Activated CD8-positive, alpha-beta T cell treated with anti-CD3 and anti-CD28 coated beads for 36 hours (primary cell): ENCODE measurements at places on chromosomes 11 and 22.

DNA sequence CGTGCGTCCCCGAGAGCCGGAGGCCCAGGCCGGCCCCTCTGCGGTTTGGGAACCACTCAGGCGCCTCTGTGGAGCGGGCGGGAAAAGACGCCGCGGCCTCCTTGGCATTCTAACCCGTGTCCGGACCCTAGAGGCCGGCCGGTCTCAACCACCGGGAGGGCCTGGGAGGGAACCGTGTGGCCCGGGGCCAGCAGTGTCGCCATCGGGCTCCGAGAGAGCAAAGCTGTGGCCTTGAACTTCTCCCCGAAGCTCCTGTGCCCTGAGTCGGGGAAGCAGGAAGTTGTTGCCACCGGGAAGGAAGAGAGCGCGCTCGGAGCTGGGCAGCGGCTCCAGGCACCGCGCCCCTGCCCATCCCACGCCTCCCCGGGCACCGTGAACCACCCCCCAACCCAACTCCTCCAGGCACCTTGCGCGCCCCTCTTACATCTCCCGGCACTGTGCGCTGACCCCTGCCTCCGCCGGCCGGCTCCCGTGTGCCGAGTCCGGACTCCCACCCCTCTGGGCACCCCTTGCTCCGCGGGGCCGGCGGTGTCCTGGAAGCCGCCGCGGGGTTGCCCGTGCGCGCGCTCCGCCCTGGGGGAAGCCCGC lies 80.0 kb upstream of the PPARA start:
- DNase-seq, result peak; percentile 36

- DNase-seq, result no peak
Observed at GRCh38 chr11:91641153-91641552, 583.5 kb upstream of the FAT3 start.

GRCh38 chr11:93939084-93939760 lies 81.9 kb upstream of the HEPHL1 start:
- DNase-seq, result no peak

- no peak for DNase-seq
Observed at GRCh38 chr11:43492701-43493100, 134.0 kb downstream of the TTC17 start.

- DNase-seq, result no peak
Observed at GRCh38 chr22:36613958-36614357, 85.0 kb upstream of the EIF3D start.

GRCh38 chr11:117535850-117536411 lies 208.3 kb downstream of the CEP164 start:
- DNase-seq, result no peak

DNA sequence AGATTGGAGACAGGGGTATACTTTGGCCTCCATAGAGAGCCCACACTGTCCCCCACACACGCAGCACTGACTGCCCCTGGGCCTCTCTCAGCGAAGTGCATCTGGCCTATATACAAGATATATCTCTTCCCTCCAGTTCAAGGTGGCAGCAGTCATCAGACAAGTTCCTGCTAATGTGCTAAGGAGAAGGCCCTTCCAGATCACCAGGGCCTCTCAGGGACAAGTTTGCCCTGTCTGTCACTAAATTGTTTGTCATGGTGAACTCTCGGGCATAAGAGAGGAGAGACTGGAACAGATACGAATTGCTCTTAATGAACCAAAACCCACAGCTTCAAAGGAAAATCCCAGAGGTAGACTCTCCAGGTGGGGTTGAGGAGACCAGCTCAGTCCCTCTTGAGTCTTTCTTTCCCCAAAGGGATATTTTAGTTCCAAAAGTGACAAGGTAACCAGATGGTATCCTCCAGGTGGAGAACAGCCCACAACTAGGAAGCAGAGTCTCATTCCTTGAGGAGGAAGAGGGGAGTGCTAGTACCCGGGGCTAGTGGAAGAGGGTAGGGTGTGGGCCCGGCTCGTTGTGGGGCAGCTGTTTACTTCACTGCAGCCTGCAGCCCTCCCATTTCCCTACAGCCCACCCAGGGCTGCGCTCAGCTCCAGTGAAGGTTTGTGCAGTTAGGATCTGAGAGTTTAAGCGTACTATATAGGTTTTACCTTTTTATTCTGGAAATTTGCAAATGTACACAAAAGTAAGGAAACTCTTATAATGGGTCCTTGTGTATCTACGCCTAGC lies 2.2 kb upstream of the SLC35C1 start:
- no peak for DNase-seq

DNA sequence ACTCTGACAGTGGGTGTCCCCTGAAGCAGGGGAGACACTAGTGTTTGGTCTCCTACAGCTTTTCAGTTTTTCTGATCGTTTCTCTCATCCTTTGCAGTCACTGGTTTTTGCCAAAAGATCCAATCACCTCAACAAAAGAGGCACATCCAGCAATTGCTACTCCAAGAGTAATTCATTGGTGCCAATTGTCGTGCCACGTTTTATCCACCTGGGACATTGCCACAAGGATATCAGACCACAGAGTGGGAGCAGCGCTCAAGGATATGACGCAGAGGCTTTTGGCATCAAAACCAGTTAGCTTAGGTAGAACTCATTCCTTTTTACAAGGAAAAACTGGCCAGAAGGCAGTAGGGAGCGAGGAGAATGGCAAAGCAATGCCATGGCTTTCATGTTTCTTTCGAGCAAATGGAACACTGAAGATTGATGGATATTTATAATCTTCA lies 40.9 kb upstream of the BLID start:
- no peak for DNase-seq

DNA sequence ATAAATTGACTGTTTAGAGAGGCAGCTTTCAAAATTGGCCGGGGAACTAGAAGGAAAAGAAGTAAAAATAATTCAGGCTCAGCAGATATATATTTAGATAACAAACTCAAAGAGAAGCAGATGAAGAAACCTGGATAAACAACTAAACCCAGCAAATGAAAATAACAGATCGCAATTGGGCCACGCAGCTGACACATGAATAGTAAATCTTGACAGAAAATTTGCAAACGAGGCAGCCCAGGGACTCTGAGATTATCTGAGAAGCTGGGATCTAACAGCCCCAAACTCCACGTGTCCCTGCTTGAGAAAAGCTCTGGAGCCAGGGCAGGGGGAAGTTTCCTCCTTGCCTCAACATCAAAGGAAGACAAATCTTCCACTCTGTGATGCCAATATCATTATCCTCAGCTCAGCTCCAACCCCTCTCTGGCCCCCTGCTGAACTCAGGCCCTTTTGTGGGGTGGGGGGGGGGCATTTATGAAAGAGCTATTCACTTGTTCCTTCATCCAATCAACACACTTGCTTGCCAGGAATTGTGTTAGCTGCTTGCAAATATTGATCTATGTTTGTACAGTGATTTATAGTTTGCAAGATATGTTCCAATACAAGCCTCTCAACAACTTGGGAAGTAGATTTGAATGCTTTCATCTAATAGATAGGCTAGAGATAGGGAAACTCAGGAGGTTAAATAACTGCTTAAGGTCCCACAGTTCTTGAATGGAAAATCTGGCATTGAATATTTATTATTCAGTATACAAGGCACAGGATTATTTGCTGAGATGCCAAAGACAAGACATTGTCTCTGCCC lies 72.5 kb upstream of the C11orf87 start:
- no peak for DNase-seq

- peak; percentile 88 for DNase-seq
Observed at GRCh38 chr11:8099291-8099899, 18.4 kb downstream of the TUB start.

- DNase-seq, result no peak
Observed at GRCh38 chr11:1272531-1272930, 36.9 kb downstream of the TOLLIP start.

DNA sequence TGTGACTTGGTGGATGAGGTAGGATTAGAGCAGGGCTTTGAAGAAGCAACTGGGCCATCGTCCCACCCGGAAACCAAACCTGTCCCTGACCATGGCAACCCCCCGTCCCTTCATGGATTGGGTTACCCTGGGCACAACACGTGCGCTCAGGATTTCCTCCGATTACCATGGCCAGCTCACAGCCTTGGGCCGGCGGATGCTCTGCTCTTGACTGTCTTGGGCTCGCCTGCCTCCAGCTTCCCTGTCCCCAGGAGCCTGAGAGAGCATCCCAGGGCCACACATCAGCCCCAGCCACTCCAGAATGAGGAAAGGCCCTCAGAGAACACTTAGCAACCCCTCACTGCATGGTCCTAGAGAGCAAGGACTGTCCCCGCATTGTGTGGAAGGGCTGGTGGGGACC lies 22.8 kb downstream of the MYO7A start:
- DNase-seq, result no peak

DNA sequence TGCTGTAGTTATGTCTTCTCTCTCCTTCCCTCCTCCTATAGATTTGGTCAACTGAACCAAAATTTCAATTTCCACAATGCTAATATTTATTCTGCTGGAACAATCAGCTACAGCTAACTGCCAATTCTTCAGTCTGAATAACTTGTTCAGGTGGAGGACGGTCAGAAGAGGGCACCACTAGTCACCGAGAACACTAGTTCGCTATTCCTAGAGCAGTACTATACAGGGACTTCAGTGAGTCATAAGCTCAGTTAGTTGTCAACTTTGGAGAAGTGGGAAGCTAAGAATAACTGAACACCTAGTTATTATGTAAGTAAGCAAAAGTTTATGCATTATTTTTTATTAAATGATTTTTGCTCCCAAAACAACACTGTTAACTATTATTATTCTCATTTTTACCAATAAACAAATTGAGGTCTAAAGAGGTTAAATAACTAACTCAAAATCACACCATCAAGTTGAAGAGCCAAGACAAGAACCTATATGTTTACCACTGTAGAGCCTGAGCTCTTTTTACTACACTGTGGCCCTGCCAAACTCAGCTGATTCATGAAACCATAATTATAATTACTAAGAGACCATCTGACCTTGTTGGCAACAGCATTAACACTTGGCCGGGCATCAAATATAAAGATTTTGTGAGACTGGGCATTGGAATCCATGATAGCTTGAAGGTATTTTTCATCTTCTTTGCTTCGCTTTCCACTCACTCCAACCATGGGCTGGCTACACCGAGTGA lies 59.0 kb downstream of the CEP57 start:
- DNase-seq, result peak; percentile 44

DNA sequence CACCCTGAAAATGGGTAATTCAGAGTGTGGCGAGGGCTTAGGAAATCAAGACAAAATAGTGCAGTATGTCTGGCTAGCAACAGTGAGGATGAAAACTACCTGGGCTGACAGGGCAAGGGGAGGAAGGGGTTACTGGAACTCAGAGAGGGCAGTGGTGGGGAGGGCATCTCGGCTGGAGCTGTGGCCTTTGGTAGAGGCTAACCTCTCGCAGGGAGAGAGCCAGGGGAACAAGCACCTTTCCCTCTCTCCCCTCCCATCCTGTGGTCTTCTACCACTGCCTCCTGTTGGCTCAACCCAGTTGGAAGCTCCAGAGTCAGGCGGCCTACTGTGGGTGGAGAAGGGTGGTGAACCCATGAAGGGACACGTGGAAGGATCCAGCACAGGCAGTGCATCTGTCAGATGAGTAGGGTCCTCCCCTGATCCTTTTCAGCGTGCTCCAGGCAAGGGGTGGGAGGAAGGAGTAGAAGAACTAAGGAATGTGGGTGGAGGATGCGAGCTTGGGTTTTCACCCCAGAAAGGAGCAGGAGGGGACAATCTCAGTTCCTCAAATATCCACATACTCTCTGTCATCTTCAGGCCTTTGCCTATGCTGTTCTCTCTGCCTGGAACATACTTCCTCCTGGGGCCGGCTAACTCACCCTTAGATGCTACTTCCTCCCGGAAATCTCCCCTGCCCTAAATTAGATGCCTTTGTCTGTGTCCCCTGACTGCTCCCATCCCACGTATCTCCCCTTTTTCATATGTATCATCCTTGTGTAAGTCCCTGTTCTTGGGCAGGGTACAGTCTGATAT lies 6.2 kb upstream of the KCNE3 start:
- no peak for DNase-seq

GRCh38 chr11:3341298-3341697 lies 37.6 kb downstream of the ZNF195 start:
- peak; percentile 88 for DNase-seq

GRCh38 chr11:60810569-60810968 lies 25.4 kb downstream of the MS4A10 start:
- no peak for DNase-seq

DNA sequence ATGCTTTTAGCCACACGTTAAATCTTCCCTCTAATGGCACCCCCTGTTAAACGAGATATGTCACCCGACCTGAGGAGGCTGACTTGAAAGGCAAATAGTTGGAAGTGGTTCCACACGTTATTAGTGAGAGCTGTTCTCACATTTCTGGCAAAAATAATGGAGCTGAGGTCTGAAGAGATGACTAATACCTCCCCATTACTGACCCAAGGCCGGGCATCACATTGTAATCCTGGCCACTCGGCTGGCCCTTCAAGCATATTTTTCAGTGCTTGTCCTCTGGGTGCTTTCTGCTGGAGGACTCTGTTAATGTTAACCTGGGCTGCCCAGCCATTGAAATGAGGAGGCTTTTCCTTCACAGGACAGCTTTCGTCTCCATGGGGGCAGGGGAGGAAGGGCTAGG lies 260.0 kb upstream of the CADM1 start:
- no peak for DNase-seq

- no peak for DNase-seq
Observed at GRCh38 chr11:59463190-59463641, 6.5 kb downstream of the OR4D6 start.

GRCh38 chr11:44277196-44278090 lies 32.5 kb downstream of the ALX4 start:
- no peak for DNase-seq

DNA sequence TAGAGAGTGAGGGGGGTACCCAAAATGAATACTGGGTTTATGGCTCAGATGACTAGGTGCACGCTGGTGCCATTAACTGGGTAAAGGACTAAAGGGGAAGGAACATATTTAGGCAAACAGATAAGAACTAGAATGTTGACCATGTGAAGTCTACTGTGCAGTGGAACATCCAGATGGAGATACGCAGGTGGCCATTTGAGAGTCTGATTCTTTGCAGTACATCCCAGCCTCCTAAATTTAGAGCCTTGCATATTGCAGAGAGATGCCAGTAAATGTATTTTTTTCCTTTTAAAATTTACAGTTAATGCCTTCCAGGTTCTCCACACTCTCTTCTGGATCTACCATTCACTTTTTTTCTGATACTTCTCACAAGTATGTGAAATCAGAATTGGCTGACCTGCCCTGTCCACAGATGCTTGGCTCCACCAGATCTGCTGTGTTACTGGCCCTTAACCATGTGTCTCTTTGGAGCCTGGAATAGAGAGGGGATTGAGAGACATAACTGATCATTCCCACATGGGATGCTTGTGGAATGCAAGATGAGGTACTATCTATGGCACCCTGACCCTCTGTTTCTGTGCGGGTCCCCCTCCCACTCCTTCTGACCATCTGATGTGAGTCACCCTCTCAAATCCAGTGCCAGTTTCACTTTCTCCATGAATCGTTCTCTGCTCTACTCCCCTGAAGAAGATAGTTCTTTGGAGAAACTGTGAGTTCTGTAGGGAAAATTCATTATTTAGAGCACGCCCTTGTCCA lies 77.0 kb upstream of the NCAM1 start:
- DNase-seq, result no peak

- DNase-seq, result no peak
Observed at GRCh38 chr11:72085621-72086351, 5.1 kb downstream of the LRRC51 start.

GRCh38 chr11:30322191-30322590 lies 713 bp upstream of the ARL14EP start:
- DNase-seq, result no peak
